A549 treated with dexamethasone at 1 μM for 4 hours (cell line): ENCODE measurements at places on chromosomes 13 and 19. TPM values are rescaled to one million over a fixed set of nuclear protein-coding genes. Genes with fewer than 3 reads are reported as not detected.

The PRODH2 gene
- 0.12 to 0.46 TPM (median 0.16 TPM) in 5 replicates for total RNA-seq

The ERICH6B gene
- total RNA-seq, result not detected in 5 replicates

The VSTM1 gene
- 0.23 to 0.79 TPM (median 0.54 TPM) in 5 replicates for total RNA-seq

The TCF3 gene
- total RNA-seq, result 49.9 to 74.5 TPM (median 66.2 TPM) in 5 replicates

The TEKTIP1 gene
- total RNA-seq, result not detected in 5 replicates

The PPP1R13L gene
- total RNA-seq, result 32.4 to 52.2 TPM (median 43.0 TPM) in 5 replicates

The KCTD12 gene
- 1.5 to 1.8 TPM (median 1.6 TPM) in 5 replicates for total RNA-seq
